Right renal pelvis (tissue), 4 donors: ENCODE measurements at places on chromosomes 5 and 9.
A peak's percentile ranks its signal among the peaks of the same experiment; 100 is the strongest.

GRCh38 chr9:91562416-91562815 is 138.8 kb upstream of the NFIL3 start:
- DNase-seq = no peak

DNA sequence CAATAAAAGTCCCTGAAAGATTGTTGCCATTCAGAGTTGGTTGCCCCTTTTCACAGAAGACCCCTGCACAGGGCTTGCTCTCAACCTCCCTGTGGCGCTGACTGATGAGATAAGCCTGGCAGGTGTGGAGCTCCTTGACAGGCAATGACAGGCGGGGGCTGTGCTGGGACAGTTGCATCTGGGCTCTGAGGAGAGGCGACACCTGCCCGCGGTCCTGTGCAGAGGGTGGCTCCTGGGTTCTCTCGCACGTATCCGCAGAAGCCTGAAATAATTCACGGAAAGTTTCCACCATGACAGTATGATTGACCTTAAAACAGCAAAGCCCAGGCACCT is 19.8 kb upstream of the EXOC3 start:
- no peak for DNase-seq

DNA sequence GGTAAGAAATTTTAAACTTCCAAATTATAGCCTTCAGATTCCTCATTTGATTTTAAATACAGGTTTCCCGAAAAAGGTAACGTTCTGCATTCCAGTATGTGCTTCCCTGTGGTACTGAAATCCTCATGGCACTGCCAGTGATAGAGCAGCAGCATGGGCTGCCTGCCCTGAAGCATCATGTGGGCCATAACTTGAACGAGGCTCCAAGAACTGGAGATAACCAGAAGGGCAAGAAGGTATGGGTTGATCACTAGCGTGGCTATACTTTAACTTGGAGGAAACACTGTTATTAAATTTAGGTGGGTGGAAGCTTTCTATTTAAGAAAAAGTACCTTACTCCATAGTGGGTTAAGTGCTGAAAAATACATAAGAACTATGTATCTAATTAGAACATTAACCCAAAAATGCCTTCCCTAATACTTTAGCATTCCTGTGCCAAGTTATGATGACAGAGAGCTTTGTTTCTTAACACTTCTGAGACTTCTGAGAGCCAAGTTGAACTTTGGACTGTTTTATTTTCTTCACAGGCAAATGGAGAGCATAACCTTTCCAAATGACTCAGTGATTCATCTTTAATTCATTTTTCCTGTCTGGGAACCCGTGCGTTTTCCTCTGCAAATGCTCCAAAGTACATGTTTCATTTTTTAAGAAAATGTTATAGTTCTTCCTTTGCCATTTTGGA is 191.5 kb upstream of the GNA14 start:
- no peak for DNase-seq

- DNase-seq = no peak
Measured at GRCh38 chr9:86355814-86356213, 1.6 kb upstream of the TUT7 start.

DNA sequence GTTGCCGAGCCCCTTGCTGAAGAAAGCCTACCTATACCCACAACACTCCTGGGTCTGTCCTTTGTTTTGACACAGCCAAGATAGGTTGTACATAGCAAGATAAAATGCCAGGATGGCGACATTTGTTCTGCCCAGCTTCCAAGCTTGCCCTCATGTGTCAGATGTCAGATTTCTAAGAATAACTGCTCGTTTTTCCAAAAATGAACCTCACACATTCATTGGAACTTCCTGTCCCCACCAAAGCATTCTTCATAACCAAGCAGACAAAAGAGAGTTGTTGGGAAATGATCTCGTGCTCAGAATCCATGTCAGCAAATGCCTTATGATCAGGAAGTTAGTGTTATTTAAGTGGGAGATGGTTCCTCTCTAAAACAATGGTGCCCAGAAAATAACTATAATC is 210.1 kb downstream of the ZNF608 start:
- DNase-seq = no peak

DNA sequence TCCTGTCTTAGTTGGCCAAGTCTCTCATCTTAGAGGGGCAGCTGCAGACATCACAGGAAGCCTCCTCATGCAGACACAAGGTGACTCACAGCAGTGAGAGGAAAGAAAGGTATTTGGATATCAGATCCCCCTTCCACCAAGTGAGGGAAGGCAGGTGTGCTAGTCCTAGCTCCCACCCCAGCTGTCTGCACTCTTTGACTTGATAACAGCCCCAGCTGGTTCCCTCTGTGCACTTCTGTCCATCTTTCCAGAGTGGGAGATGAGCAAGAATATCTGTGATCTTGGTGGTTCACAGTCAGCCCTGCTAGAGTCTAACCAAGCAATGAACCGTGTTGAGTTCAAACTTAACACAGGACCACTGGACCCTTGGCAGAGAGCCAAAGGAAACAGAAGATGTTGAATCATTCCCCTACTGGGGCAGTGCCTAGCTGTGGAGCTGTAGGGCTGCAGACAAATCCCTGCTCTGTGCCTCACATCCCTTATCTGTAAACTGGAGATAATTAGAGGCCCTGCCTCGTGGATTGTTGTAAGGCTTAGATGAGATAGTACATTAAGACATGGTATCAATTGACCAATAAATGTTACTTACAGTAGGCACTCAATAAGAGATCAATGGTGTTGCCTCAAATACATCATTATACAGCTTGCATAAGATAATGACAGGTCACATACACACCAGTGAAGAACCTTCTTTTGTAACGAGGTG is 39.1 kb downstream of the SH3RF2 start:
- peak; percentile 65 for DNase-seq

- no peak for DNase-seq
Measured at GRCh38 chr9:38062498-38063362, 6.3 kb downstream of the SHB start.

GRCh38 chr9:89066835-89067234 is 75.6 kb downstream of the S1PR3 start:
- no peak for DNase-seq

DNA sequence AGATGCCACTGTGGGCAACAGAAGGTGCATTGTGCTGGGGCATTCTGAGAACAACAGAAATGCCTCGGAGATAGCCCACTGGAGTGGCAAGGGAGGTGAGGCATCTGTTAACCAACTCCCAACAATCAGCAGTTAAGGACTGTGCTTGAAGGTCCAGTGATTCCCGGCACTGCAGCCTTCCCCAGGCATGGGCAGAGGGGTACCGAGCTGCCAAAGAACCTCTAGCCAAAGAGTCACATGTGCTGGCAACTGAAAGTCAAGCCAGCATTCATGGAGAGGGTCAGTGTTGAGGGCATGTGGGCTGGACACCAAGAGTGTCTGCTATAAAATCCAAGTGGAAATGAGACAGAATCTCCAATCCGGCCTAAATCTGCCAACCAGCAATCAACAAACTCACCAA is 149.6 kb downstream of the ASTN2 start:
- DNase-seq = no peak

GRCh38 chr5:62742207-62742606 is 163.6 kb downstream of the LRRC70 start:
- no peak for DNase-seq

- DNase-seq = no peak
Measured at GRCh38 chr5:135835766-135836165, 1.3 kb downstream of the SLC25A48 start.

- DNase-seq = no peak
Measured at GRCh38 chr9:7976167-7976755, 176.7 kb upstream of the DMAC1 start.

- no peak for DNase-seq
Measured at GRCh38 chr5:118007262-118007661, 981.1 kb downstream of the DTWD2 start.

GRCh38 chr5:179354305-179354882 is 9.1 kb upstream of the ADAMTS2 start:
- no peak for DNase-seq

GRCh38 chr5:39826051-39826450 is 401.3 kb upstream of the DAB2 start:
- DNase-seq = no peak

DNA sequence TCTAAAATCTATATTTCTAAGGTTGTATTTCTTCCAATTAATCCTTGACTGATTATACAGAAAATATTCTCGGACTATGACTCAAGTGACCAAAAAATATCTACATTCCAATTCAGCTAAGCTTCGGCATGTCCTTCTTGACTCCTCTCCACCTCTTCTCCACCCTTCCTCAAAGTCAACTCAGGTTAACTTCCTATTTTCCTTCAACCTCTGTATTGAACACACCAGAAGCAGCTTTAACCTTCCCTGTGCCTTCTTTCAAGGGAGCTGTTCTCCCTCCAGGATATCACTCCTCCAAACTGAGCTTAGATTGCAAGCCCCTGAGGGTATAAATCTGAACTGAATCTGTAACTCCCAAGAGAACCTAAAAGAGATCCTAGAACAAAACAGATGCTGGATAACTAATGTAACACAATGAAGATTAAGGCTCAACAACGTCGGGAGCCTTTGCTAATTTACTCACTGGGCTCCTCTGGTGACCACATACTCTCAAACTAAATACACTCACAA is 1.1 kb downstream of the SLCO4C1 start:
- DNase-seq = no peak

GRCh38 chr5:59893429-59894227 is at the start of gene PDE4D:
Gene PDE4D, minus strand, starts transcription at chr5:59893726.
- peak; percentile 64 for DNase-seq

GRCh38 chr5:57561231-57561842 is 78.7 kb upstream of the ACTBL2 start:
- peak; percentile 31 for DNase-seq

GRCh38 chr9:33843312-33843961 is 26.5 kb downstream of the UBE2R2 start:
- DNase-seq = no peak

- no peak for DNase-seq
Measured at GRCh38 chr5:78888580-78889368, 96.3 kb downstream of the ARSB start.

DNA sequence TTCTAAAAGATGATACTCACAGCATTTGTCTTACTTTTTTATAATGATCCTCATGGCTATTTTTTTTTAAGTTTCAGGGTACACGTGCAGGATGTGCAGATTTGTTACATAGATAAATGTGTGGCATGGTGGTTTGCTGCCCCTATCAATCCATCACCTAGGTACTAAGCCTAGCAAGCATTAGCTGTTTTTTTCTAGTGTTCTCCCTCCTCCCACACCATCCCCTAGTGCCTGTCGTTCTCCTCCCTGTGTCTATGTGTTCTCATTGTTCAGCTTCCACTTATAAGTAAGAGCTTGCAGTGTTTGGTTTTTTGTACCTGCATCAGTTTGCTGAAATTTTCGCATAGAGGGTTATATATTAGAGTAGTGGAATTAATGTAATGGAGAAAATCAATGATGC is 189.1 kb upstream of the CDH12 start:
- no peak for DNase-seq

GRCh38 chr9:6681957-6682501 is 36.5 kb upstream of the GLDC start:
- no peak for DNase-seq

GRCh38 chr9:94817291-94818177 is 91.0 kb downstream of the AOPEP start:
- no peak for DNase-seq

DNA sequence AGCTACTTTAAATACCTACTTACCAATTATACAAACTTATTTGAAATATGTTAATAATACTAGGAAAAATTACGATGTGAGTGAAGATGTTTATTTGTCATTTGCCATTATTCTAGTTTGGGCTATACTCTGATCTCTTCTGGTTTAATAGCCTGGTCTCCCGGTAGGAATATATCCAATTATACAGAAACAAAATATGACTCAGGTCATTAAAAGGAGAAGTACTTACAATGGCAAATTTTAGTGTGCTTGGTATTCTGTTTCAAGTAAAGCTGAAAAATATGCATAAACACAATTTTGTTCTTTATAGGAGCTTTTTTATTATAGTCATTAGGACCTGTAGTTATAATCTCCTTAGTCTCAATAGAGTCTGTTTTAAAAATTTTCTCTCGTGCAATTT is 176.8 kb downstream of the SLCO4C1 start:
- no peak for DNase-seq

- DNase-seq = no peak
Measured at GRCh38 chr9:119938871-119939270, 569.6 kb upstream of the BRINP1 start.

- DNase-seq = no peak
Measured at GRCh38 chr9:128485414-128485855, 19.1 kb upstream of the GLE1 start.

DNA sequence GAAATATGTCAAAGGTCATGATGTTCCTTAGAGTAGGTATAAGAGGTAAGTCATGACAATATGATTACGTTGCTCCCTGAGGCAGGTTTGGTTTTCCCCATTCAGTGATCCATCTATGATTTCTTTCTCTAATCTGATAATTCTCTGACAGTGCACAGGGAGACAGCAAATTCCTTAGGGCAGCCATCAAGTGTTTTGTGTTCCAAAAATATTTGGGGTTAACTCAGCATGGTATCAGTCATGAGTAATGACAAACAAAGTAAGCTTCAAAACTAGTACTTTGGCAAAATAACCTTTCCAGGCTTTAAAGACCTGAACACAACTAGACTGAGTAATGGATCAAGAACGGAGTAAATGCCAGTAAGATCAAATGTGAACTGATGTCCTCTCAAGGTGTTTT is 55.3 kb upstream of the SPATA31E1 start:
- DNase-seq = no peak

GRCh38 chr9:8585036-8585435 is 785.5 kb upstream of the DMAC1 start:
- no peak for DNase-seq

DNA sequence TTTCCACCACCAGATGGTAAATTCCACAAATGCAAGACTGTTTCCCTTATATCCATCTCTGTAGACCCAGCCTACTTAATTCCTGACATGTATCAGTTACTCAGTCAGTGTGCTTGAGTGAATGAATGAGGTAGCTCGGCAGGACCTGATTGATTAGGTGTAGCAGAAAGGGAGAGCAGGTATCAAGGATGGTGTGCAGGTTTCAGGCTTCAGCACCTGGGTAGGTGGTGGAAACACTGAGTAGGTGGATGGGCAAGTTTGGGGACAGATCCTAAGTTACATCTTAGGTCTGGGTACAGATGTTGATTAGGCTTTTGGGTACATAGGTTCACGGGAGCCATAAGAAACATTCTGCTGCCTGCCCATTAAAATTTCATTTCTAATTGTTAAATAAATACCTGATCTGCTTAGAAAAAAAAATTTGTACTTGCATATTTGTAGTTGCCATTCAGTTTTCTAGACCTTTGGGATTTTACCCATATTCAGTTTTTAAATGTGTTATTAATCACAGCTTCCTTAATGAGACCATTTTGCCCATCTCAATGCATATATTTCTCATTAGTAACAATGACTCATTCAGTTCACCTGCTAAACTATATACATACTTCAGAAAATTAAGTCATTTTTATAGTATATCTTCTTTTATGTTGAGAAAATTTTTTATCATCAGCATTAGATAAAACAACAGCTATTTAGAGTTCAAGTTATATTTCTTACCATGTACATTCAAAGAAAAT is 111.8 kb downstream of the INIP start:
- DNase-seq = no peak
